ENCODE measurements at places on chromosomes 5 and 9.

DNA sequence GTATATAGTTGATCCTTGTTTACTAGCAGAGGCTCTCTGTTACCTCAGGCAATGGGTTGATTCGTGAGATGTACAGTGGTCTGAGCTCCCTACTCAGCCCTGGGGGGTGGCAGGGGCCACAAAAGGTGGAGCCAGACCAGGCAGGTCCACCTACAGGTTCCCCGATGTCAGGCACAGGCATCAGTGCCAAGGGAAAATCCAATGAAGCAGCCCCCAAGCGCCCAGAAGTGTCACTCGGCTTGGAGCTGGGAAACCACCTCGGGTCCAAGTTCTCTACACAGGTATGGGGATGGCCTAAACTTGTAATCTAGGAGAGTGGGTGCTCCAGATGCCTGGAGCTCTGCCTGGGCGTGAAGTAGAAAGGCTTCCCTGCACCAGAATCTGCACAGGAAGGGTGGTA, 188.8 kb downstream of the KIAA0825 start:
- no peak for DNase-seq

GRCh38 chr9:129272348-129273025, 94.4 kb upstream of the IER5L start:
- DNase-seq: no peak

GRCh38 chr5:404666-405241, 38.2 kb upstream of the EXOC3 start:
- DNase-seq: no peak

DNA sequence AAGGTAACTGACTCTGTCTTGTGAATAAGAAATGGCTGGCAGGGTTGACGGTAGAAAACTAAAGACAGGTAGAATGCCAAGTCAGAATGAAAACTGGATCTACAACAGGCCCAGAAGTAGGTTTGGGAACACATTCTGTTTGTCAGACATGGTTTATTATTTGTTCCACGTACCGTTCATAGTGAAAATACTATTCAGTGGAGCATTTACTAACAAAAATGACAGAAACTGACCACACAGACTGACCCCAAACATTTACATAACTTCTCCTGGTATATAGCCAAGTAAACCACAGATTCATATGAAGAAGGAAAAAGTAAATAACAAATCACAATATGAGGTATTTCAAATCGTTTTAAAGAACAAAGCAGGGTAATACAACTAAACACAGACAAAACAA, 73.7 kb downstream of the SLC38A9 start:
- DNase-seq: no peak

GRCh38 chr5:14261856-14262611, 118.9 kb downstream of the TRIO start:
- no peak for DNase-seq

GRCh38 chr9:124478354-124478753, 28.1 kb downstream of the ADGRD2 start:
- no peak for DNase-seq

DNA sequence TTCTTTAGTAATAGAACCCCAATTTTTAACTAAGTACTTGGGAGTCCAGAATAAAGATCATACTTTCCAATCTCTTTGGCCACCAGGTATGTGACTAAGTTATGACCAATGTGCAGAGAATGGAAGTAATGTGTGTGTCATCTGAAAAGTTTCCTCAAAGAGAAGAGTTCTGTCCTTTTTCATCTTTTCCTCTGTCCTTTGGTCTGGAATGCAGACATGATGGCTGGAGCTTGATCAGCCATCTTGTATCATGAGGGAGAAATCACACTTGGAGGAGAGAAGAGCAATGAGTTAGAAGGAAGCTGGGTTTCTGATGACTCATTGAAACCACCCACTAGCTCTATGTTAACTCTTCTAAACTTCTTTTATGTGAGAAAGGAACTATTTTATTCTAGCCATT, 5.5 kb upstream of the CPEB4 start:
- no peak for DNase-seq

DNA sequence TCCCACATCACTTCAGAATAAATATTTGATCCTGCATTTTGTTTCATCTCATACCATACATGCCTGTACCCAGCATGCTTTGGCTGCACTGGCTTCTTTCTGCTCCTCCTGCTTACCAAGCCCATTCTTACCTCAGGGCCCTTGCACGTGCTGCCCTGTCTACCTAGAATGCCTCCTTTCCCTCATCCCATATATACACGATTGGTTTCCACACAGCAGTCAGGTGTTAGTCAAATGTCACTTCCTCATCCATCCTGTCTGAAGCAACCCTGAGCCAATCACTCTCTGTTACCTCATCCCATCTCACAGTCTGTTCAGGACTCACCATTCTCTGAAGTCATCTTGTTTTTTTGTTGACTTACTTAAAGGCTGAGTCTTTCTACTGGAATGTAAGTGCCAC, 30.3 kb downstream of the CAST start:
- DNase-seq: no peak

GRCh38 chr9:127865645-127866464, 11.4 kb upstream of the ENG start:
- DNase-seq: no peak

GRCh38 chr9:13806714-13807113, 507.2 kb downstream of the NFIB start:
- DNase-seq: no peak

GRCh38 chr9:107378006-107378405, 94.9 kb downstream of the RAD23B start:
- no peak for DNase-seq

DNA sequence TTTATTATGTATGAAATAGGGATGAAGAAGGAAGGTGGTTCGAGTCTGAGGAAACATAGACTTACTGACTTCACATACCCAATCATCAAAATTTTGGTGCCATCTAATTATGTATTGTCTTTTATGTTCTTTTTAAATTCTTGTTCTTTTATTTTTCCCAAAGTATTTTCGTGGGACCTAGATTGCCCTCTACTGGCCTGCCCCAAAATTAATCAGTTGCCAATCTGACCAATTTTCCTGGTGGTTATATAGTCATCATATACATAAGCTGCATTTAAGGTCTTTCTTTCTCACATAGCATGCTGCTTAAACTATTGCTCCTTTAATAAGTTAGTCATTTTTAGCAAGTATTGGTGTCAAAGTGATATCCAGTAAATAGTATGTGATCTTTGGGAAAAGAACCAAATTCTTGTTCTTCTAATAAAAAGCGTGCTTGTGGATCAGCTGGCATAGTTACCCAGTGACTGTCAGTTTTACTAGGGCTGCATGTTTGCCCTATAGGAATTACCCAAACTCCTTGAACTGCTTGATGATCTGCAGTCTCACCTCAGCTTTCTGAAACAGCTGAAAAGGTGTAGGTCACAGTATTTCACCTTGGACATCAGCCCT, 223.5 kb downstream of the SH3GL2 start:
- no peak for DNase-seq

DNA sequence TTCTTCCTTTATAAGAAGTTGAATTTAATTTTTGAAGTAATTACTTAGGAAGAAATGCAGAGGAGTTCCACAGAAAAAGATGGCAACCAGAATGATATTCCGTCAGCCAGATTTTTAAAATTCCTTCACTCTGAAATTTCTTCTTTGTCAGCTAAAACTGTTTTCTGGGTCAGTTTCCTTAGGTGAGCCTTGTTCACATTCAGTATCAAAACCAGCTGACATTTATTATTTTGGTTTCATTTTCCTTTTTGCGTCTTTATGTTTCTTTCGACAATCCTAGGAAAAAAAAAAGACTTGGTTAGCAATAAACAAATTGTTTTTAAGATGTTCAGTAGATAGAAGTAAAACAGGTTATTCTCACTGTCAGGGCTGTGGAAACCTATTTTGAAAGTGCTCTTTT, 4.1 kb upstream of the IARS1 start:
- no peak for DNase-seq

GRCh38 chr9:84404095-84404686, 63.6 kb upstream of the SLC28A3 start:
- peak; percentile 37 for DNase-seq

- no peak for DNase-seq
These were observed 20.0 kb upstream of the COL5A1 start for GRCh38 chr9:134621558-134622110.

- peak; percentile 93 for DNase-seq
These were observed at the start of gene AMACR for GRCh38 chr5:34007621-34008600. Gene AMACR (minus strand): TSS chr5:34008050. CDS start chr5:34008019, 31 bp downstream.

- DNase-seq: no peak
These were observed 1079.9 kb upstream of the ACO1 start for GRCh38 chr9:31304576-31304975.

DNA sequence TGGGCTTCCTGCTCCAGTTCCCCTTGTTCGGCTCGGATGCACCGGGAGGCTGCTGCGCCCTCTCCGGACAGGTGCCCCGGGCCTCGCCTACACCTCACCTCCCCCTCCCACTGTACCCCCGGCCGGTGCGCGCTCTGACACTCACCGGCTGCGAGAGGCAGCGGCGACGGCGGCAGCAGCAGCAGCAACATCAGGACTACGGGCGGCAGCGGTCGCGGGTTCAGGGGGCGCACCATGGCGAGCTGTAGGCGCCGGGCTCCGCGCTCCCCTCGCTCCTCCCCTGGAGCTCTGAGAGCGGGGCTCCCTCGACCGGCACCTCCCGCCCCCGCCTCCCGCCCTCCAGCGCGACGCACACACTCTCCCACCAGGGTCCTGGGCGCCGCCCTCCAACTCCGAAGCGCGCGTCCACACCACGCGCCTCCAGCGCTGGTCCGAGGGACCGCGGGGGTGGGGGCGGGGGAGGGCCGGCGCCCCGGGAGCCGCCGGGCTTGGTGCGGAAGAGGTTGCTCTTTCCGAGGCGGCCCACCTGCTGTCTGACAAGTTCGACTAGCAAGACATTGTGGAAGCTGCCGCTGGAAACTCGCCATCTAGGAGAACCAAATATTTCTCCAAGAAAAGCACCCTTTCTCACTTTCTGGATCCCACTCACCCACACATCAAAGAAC, at the start of gene GFRA3:
GFRA3 (minus strand) TSS at position 433 of the 665 bp plus-strand sequence; CDS start at position 236, 197 bp downstream.
- no peak for DNase-seq

GRCh38 chr5:3661755-3662296, 66.2 kb downstream of the IRX1 start:
- no peak for DNase-seq

GRCh38 chr5:152551061-152551460, 146.0 kb upstream of the NMUR2 start:
- DNase-seq: no peak

DNA sequence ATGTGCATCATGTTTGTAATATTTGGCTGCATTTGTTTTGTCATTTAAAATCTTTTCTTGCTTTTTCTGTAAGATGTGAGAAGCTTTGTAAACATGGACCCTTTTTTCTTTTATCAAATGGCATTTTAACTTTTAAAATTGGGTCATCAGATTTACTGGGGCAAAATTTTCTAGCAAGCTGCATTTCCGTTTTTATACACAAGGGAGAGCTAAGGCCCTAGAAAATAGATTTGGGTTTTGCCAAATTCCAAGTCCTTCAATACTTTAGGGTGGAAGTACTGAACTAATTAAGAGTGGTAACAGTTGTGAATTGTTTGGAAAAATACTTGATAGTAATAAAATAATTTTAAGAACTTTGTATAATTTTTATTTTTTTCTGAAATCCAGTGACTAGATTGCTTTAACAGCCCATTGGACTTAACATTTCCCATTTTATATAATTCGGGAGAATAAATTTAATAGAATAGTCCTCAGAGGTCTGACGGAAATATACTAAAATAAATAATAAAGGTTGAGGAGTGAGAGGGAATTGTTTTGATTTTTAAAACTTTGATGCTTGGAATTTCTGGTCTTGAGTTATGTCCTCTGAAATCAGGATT, 117.4 kb downstream of the SMARCA2 start:
- DNase-seq: no peak

- DNase-seq: no peak
These were observed 152.0 kb downstream of the MYO10 start for GRCh38 chr5:16784088-16784487.

DNA sequence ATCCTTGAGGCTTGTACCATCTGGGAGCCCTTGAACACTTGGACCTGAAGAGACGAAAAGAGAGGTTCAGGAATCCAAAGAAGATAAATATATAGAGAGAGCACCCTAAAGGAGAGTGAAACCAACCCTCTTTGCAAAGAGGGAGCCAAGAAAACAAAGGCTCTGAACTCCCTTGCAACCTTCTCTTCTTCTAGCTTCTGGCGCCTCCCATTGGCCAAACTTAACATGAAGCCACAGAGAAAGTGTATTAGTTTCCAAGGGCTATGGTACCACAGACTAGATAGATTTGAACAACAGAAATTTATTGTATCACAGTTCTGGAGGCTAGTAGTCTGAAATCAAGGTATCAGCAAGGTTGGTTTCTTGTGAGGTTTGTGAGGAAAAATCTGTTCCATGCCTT, 175.1 kb downstream of the HCN1 start:
- DNase-seq: peak; percentile 72

DNA sequence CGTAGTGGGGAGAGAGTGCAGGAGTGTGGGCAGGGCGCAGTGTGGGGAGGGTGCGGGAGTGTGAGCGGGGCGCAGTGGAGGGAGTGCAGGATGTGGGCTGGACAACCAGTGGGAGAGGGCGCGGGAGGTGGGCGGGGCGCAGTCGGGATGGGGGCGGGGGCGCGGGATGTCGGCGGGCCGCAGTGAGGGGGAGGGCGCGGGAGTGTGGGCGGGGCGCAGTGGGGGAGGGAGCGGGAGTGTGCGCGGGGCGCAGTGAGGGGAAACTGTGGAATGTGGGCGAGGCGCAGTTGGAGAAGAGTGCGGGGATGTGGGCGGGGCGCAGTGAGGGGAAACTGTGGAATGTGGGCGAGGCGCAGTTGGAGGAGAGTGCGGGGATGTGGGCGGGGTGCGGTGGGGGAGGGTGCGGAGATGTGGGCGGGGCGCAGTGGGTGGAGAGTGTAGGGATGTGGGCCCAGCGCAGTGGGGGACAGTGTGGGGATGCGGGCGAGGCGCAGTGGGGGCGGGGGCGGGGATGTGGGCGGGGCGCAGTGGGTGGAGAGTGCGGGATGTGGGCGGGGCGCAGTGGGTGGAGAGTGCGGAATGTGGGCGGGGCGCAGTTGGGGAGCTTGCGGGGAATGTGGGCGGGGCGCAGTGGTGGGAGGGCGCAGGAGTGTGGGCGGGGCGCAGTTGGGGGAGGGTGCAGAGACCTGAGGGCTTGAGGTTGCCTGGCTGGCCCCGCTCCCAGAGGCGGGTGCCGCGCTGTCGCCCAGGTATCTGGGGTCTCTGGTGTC, at the start of gene NXNL2:
NXNL2 (plus strand) TSS at position 723 of the 770 bp plus-strand sequence. CDS start 257 bp downstream, outside the sequence.
- DNase-seq: peak; percentile 86

- no peak for DNase-seq
These were observed 48.2 kb downstream of the ROPN1L start for GRCh38 chr5:10489810-10490426.

- DNase-seq: peak; percentile 87
These were observed 1.2 kb downstream of the MAP1B start for GRCh38 chr5:72108202-72109061.

DNA sequence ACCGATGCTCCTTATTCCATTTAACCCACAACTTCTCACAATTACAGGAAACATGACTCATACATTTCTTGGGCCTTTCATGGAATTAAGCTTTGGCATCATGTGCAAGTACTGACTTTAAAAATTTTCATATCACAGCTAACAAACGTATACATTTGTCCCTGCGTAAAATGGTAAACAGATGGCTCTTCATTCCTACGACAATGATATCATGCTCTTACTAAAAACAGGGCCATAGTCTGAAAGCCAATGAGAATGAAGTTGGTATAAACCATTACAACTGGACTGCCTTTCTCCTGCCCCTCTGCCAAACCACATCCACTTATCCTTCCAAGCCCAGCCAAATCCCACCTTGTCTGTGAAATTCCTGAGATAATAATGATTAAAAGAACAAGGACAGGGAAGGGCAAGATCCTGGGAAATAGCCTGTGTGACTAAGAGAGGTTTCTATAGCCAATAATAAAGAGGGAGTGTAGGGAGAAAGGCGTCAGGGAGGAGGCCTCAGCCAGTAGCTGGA, 44.9 kb upstream of the ZNF366 start:
- DNase-seq: no peak

GRCh38 chr5:1656271-1656975, 132.7 kb upstream of the LPCAT1 start:
- no peak for DNase-seq

GRCh38 chr9:136648751-136649150, 14.0 kb upstream of the EGFL7 start:
- DNase-seq: no peak
